Tibial artery (tissue), 4 donors: ENCODE measurements at places on chromosomes 5 and 9.

DNA sequence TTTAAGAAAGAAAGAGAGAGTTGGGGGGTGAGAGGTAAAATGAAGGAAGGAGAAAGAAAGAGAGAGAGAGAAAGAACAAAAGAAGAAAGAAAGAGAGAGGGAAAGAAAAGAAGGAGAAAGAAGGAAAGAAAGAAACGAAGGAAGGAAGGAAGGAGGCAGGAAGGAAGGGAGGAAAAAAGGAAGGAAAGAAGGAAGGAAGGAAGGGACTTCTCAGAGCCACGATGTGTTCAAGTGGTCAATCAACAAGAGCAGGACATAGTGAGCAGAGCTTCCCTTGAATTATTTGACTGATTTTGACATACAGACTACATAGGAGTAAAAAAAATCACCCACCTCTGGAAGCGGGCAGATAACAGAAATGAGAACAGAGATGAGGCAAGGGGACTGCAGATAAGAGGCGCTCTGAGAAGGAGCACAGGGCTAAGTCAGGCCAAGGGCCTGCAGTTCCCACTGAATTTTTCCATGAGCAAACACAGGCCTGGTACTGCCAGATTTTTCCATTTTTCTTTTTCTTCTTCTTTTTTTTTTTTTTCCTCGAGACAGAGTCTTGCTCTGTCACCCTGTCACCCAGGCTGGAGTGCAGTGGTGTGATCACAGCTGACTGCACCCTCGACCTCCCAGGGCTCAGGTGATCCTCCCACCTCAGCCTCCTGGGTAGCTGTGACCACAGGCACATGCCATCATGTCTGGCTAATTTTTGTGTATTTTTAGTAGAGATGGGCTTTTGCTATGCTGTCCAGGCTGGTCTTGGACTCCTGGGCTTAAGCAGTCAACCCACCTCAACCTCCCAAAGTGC is 77.7 kb upstream of the IL17B start:
- DNase-seq = no peak

DNA sequence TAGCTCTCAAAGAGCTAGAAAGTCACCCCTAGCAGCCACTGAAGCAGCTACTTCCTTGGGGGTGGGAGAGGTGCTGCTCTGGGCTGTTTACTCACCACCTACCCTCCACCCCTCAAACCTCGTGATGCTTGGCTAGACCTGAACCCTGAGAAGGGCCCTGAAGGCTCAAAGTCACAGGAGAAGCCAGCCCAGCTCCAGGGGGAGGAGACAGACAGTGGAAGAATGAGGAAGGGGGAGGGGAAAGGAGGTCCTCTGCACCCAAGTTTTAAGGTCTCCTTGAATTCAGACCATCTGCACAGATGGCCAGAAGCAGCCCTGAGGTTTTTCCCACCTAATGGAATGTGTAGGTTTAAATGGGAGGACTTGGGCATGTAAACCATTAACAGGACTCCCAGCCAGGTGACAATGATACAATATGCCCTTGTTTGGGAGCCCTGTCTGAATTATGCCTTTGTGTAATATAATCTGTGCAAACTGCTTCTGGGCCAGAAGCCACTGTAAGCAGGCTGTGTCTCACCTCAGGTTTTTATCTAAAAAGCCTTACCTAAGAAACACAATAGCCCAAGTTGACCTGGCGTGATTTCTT is 180.5 kb downstream of the PIK3R1 start:
- no peak for DNase-seq

GRCh38 chr9:130157079-130157478 is 15.1 kb upstream of the NCS1 start:
- DNase-seq = no peak

GRCh38 chr5:96080557-96080956 is 118.9 kb upstream of the ELL2 start:
- no peak for DNase-seq

- no peak for DNase-seq
These were observed 355.7 kb downstream of the IZUMO3 start for GRCh38 chr9:24189986-24190385.

- no peak for DNase-seq
These were observed 18.9 kb downstream of the SLCO4C1 start for GRCh38 chr5:102277144-102277543.

- peak; percentile 68 for DNase-seq
These were observed 446 bp downstream of the FBXL17 start for GRCh38 chr5:108381350-108381953.

GRCh38 chr9:75892216-75892911 is 1.9 kb downstream of the PCSK5 start:
- peak; percentile 43 for DNase-seq

GRCh38 chr5:96151891-96152290 is 190.2 kb upstream of the ELL2 start:
- no peak for DNase-seq

DNA sequence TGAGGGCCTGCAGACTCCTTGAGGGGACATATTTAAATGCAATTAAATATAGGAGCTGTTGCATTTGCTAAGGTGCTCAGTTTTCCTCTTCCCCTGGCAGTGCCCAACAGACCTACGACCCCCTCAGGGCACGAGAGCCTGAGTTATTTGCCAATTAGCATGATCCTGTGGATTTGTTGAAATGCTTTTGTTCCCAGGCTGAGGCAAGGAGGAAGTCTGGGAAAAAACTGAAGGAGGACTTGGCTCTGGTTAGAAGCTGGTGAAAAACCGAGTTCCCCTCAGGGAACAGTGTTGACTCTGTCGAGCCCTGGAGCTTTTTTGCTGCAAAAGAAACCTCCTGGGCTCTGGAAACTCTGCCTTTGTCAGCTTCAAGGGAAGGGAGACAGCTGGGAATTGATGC is 103.6 kb upstream of the SHB start:
- DNase-seq = no peak
